Common myeloid progenitor, CD34-positive (primary cell): ENCODE measurements at places on chromosomes 1 and 21.

GRCh38 chr1:109240158-109241152 lies 8.9 kb upstream of the CELSR2 start:
- DNase-seq: no peak

DNA sequence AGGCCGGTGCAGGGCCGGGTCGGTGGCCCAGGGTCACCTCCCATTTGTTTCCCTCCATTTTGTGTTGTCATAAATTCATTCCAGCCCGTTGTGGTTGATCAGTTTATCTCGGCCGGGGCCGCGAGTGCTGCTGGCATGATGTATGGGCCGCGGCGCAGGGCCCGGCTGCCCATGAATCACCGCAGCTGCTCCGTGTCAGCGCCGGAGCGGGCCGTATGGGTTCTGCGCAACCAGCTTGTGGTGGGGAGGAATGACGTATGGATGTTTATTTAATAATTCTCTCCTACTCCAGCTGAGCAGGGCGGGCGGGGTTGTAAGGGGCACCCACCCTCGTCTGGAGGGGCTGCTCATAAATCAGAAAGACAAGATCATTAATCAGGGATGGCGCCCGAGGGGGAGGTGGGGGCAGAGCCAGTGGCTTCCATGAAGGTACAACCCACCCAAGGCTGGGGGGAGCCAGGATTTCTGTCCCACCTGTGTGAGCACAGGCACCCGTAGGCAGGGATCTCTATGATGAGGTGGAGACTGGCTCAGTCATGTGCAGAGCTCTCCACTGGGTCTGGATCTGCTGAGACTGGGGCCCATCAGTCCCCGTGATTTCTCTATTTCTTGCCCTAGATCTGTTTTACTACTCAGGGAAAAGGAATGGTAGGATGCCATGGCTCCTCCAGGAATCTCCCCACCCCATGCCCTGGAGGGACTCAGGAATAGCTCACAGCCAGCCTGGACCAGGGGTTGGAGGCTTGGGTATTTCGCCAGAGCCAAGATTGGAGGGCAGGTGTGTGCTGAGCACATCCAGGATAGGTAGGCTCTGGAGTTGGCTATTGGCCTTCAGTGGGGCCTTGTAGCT lies 27.8 kb downstream of the TMEM53 start:
- DNase-seq: no peak

DNA sequence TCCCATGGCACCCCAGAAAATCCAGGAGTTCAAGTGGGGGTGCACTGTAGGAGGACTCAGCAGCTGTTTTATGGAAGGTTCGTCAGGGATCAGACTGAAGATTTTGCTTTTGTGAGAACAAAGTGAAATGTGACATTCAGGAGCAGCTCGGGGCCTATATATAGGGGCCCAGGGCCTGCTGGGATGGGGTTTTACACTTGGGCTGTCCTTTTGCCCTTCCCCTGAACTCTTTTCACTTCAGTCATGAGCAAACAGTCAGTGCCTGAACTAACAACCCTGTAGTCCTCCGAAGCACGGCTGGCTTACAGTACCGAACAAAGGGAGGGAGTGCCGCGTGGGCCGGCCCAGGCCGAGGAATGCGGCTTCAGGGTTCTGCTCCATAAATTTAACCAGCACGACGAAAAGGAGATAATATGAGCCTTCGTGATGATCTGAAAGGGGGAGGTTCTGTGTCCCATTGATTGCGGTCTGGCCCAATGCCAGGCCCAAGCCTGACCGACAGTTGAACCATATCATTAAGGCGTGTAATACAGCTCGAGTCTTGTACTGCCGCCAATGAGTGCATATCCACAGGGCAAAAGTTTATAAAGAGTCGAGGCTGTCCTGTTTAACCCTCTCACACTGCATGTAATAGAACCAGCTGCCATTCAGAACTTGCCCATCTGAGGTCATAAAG lies 139.9 kb downstream of the DHRS3 start:
- peak; percentile 72 for DNase-seq

DNA sequence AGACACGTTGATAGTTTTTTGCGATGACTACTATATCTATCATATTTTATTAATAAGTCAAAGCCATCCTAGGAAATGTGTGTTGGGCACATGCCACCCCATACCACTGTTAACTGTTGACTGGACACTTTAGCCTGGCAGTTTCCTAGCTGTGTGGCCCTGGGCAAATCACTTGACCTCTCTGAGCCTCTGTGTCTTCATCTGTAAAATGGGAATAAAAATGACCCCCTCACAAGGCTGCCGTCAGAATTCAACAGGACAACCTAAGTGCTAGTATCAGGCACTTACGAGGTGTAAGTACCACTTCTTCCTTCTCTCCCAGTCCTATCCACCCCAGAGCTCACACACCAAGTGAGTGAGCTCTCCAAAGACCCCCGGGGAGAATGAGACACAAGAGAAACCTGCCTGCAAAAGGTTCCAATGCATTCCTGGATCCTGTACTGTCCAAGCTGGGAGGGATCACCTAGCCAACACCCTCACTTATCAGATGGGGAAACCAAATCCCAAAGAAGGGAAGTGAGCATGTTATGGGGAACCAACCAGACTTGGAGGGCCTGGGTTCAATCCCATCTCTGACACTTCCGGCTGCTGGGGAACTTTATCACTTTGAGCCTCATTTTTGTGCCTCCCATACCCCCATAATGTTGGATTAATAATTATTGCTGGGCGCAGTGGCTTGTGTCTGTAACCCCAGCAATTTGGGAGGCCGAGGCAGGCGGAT lies 24.9 kb downstream of the HSPG2 start:
- no peak for DNase-seq

GRCh38 chr1:76162254-76162653 lies 87.7 kb downstream of the ST6GALNAC3 start:
- DNase-seq: no peak

- DNase-seq: no peak
These were observed 616.8 kb downstream of the LTN1 start for GRCh38 chr21:28375708-28376385.

- DNase-seq: no peak
These were observed 3.2 kb upstream of the LYPLA2 start for GRCh38 chr1:23787701-23788100.

DNA sequence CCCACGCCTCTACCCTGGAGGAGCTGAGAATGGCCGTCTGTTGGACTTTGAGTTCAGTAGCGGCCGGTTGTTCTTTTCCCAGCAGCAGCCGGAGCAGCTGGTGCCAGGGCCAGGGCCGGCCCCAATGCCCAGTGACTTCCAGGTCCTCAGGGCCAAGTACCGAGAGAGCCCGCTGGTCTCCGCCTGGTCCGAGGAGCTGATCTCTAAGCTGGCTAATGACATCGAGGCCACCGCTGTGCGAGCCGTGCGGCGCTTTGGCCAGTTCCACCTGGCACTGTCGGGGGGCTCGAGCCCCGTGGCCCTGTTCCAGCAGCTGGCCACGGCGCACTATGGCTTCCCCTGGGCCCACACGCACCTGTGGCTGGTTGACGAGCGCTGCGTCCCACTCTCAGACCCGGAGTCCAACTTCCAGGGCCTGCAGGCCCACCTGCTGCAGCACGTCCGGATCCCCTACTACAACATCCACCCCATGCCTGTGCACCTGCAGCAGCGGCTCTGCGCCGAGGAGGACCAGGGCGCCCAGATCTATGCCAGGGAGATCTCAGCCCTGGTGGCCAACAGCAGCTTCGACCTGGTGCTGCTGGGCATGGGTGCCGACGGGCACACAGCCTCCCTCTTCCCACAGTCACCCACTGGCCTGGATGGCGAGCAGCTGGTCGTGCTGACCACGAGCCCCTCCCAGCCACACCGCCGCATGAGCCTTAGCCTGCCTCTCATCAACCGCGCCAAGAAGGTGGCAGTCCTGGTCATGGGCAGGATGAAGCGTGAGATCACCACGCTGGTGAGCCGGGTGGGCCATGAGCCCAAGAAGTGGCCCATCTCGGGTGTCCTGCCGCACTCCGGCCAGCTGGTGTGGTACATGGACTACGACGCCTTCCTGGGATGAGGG lies 28.5 kb upstream of the SPSB1 start:
- DNase-seq: no peak

DNA sequence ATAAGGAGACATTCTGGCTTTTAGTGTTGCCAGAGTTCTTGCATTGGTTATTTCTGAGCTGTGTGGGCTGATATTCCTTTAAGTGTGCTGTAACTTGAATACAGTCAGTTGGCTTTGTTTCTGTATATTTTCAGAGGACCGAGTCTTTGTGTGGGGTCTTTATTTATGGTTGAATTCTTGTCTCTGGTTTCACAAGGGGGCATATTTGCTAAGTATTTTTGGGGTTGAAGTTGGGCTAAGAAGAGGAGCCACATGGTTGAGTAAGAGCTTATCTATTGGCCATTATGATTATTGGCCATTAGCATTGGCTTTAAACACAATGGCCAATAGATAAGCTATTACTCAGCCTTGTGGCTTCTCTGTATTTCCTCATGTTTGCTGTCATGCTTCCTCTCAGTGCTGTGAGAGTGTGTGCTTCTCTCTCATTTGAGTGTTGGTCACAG lies 26.3 kb upstream of the PTGFR start:
- DNase-seq: no peak

DNA sequence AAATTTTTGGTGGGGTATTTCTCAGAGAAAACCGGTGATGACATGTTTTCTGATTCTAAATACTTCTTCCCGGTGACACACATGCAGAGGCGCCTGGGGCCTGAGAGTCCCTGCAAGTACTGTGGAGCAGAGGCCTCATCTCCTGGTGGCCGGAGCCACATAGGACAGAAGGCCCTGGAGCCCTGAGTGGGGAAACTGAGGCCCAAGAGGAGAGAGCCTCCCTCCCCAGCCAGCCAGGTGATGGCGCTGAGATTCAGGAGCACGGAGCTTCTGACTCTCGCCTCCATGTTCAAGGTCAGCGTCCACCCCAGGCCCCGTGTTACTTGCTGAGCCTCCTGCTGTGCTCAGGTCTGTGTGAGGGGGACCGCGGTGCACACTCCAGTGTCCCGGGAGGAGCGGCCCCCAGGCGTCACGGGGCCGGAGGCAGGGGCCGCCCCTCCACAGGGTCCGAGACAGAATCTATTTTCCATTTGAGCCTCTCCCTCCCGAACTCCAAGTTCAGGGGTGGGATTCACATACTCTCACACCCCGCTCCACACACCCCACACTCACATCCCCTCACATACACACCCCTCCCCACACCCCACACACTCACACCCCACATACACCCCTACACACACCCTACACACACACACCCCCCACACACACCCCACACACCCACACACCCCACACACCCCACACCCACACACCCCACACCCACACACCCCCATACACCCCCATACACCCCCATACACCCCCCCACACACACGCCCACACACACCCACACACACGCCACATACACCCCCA lies 43.8 kb downstream of the SLX9 start:
- no peak for DNase-seq
